ENCODE measurements at places on chromosomes 6 and 20.
A peak's percentile ranks its signal among the peaks of the same experiment; 100 is the strongest.

GRCh38 chr6:168381726-168382458, 59.1 kb upstream of the SMOC2 start:
- DNase-seq = no peak

- DNase-seq = no peak
These were observed 78.3 kb downstream of the ME1 start for GRCh38 chr6:83352424-83353061.

- DNase-seq = no peak
These were observed 453.3 kb downstream of the C6orf118 start for GRCh38 chr6:164856138-164856537.

DNA sequence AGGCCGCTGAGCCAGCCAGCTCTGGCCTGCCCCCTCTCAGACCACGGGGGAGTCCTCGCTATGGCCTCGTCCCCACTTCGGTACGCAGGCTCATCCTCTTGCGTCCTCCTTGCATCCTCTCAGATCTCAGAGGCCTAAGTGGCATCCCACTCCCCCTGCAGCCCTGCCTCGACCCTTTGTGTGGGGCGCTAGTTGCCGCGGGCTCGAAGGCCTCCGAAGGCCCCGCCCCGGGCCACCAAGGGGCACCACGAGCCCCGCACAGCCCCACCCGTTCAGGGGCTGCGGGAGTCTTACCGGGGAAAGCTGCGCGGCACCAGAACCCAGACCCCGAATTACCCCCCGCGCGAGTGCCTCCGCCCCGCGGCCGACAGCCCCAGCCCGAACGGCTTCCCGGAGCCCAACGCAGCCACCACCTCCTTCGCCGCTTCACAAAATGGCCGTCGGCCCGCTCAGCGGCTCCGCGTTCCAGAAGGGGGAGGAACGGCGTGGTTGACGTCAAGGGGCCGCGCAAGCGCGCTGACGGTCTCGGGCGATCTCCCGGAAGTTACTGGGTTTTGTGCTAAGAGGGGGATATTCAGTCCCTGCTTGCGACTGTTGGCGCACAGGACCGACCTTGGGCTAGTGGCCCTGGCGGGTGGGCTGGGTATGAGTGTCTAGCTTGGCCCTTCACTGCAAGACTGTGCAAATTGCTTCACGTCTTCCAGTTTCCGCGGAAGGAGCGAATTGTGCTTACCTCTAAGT, at the start of the genes CPNE1 and RBM12:
Gene CPNE1 (minus strand): TSS at position 435 of the 741 bp plus-strand sequence. CDS start 31,977 bp downstream, outside the sequence.
Gene RBM12 (minus strand): TSS at position 435 of the 741 bp plus-strand sequence. CDS start 9,578 bp downstream, outside the sequence.
- peak; percentile 66 for DNase-seq

DNA sequence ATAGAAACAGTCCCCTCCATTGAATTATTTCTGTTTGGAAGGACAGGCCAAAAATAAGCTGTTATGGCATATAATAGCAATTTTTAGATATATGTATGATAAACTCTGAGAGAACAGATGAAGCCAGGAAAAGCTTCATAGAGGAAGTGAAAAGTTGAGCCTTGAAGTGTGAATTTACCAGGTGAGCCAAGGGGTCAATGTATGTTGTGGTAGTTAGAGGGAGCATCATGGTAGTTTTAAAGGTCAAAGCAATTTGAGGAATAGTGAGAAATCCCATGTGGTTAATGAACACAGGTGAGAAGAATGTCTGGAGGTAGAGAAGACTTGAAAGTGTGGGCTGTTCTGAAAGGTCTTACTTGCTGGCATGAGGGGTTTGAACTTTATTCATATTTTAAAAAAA, 47.0 kb downstream of the COL19A1 start:
- DNase-seq = no peak

DNA sequence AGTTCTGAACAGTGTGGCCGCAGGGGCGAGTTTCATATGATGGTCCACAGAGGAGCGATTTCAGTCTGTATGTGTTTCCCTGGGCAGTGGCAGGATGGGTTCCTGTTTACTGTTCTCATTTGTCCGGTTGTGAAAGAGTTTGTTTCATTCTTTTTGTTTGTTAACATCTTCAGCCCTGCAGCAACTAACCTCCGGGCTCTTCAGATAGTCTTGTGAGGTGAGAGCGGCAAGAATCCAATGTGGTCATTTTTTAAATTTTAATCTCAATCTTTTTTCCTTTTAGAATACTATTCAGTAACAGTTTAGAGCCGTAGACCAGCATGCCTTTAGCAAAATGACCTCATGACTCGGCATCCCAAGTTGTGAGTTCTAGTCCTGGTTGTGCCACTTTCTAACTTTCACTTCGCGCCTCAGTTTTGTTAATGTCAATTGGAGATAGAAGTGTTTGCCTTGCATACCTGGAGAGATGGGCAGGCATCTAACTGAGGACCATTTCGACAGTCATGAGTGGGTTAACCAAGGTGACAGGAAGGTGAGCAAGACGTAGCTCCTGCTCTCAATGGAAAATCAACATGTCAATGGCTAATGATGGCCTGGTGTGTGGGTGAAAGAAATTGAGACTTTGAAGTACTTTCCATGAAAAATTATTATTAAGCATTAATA, 38.5 kb upstream of the PXDC1 start:
- DNase-seq = no peak

DNA sequence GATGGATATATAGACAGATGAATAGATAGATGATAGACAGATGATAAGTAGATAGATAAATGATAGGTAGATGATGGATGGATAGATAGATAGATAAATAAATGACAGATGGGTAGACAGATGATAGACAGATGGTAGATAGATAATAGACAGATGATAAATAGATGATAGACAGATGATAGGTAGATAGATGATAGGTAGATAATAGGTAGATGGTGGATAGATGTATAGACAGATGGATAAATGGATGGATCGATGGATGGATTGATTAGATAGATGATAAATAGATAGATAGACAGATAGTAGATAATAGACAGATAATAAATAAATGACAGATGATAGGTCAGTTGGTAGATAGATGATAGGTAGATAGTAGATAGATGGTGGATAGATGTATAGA, 212.7 kb downstream of the NFATC2 start:
- DNase-seq = no peak

GRCh38 chr6:110656492-110656891, 158.8 kb downstream of the CDK19 start:
- no peak for DNase-seq
